ENCODE measurements at places on chromosomes 2 and 18. TPM values are rescaled to one million over a fixed set of nuclear protein-coding genes. Genes with fewer than 3 reads are reported as not detected.

DNA sequence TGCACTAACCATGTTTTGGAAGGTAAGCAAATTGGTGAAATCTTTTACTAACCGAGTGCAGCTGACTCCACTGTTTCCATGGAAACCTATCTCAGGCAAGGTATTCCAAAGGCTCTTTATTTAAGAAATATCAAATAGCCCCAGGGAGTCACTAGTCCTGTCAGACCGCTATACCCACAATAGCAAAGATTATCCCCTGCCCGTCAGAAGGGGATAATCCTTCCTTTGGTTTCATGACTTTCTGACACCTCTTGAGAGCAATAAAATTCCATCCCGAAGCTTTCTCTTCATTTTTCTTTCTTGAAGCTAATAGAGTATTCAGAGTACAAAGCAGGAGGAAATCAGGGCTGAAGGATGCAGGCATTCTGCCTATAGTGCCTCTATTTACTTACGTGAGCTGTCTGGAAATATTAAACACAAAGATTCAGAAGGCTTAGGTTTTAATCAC lies 34.7 kb upstream of the MAP2 start:
- H3K27ac ChIP-seq: no peak overlapping the region
- no peaks in the 10 kb centered on the region for H3K36me3 ChIP-seq
- H3K27me3 ChIP-seq: no peaks in the 10 kb centered on the region
- no peaks in the 10 kb centered on the region for H3K4me1 ChIP-seq

DNA sequence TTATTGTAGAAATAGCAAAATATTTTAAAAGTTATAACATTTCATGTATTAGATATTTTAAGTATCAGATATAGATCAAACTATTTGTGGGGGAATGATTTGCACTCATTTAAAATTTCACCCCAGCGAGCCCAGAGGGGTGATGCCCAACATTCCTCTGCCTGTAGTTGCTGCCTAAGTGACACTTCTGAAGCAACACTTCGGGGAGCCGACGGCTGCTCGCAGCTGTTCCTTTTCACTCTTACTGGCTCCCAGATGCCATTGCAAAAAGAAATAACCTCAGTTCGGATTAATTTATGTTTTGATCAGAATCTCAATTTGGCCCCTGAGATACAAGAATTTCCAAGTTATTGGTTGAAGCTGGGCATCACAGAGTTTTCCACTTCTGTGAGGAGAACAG lies 603.8 kb downstream of the PLCL1 start:
- no peaks in the 10 kb centered on the region for H3K4me1 ChIP-seq
- no peak overlapping the region for H3K4me3 ChIP-seq
- H3K36me3 ChIP-seq: no peaks in the 10 kb centered on the region
- H3K27ac ChIP-seq: no peak overlapping the region
- H3K27me3 ChIP-seq: no peaks in the 10 kb centered on the region
- DNase-seq: no peak

DNA sequence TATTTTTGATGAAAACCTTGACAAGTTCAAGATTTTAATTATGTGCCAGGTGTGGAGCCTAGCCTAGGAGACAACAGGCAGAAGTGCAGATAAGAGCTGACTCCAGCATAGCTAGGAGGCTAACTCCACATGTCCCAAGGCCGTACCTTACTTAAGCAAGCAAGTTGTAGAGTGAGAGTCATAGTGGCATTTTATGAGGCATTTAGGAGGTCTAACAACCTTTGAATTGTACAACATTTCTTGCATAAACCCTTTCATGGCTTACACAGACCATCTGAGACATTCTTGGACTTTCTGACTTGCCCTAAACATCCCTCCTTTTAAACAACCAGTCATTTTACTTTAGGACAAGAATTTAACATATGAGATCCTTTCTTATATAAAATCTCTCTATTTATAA lies 8.3 kb upstream of the SUCLG1 start:
- H3K4me1 ChIP-seq: no peaks in the 10 kb centered on the region
- DNase-seq: no peak

DNA sequence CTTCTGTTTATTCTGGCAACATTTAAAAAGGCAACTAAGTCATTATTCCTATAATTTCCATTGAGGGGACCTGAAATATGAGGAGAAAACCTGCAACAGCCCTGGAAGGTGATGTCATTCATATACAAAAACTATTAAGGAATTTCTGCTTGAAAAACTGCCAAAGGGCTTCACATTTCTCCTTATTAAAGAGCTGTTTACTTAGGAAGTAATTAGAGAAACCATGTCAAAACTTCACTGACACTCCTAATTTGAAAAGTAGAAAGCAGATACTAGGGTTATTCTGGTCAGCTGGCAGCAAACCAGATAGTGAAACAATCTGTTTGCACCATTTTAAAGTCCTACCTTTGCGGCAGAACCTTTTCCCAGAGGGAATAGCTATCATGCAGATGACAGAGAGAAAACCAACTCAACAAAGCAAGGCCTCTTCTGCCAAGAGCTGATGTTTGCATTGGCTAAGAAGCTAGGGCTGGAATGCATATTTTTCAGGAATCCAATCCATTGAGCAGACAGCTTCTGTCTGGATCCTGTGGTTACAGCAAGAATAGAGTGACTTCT lies 592.2 kb upstream of the SYT4 start:
- H3K27me3 ChIP-seq: no peaks in the 10 kb centered on the region
- H3K27ac ChIP-seq: no peak overlapping the region
- H3K36me3 ChIP-seq: no peaks in the 10 kb centered on the region
- H3K4me1 ChIP-seq: no peaks in the 10 kb centered on the region
- no peak overlapping the region for H3K4me3 ChIP-seq

DNA sequence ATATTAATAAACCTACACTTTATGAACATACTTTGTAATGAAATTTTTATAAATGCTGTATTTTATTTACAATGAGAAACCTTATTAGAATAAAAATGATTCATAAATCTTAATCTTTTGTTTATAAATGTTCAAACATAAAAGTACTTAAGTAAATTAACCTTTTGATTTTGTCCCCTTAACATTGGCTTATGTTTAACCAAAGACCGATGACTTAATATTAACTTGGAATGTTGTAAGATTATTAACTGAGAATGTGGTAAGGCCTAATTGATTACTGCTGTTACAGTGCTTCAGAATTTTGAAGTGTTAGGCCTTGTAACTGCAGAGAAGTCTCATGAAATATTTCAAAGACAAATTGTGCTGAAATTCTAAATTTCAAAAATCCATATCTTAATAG lies 5.7 kb downstream of the CPS1 start:
- no peak overlapping the region for H3K27ac ChIP-seq
- no peaks in the 10 kb centered on the region for H3K4me1 ChIP-seq
- no peak for DNase-seq
- H3K4me3 ChIP-seq: no peak overlapping the region
- H3K36me3 ChIP-seq: no peaks in the 10 kb centered on the region

Gene SPC25
- total RNA-seq: 3.8 TPM

Gene PPIL3
- 25.1 TPM for total RNA-seq

Gene EFR3B
- 6.3 TPM for total RNA-seq

Gene SPEG
- 150 TPM for total RNA-seq

Gene ANKAR
- total RNA-seq: 9.9 TPM

Gene CXCR1
- total RNA-seq: 1.9 TPM

Gene SLC11A1
- 31.0 TPM for total RNA-seq

Gene RMC1
- total RNA-seq: 16.7 TPM

Gene KCNG3
- not detected for total RNA-seq

Gene RBBP8
- total RNA-seq: 6.0 TPM

All from heart left ventricle (tissue), 16 donors.